Activated naive CD4-positive, alpha-beta T cell treated with anti-CD3 and anti-CD28 coated beads for 36 hours (primary cell): ENCODE measurements at places on chromosomes 12 and 14. TPM values are rescaled to one million over a fixed set of nuclear protein-coding genes. Genes with fewer than 3 reads are reported as not detected.

ACSM4 gene
- not detected for total RNA-seq

CLEC1B gene
- total RNA-seq: not detected

DHRS2 gene
- 0.17 TPM for total RNA-seq

GRCh38 chr12:109572506-109572845 lies 828 bp downstream of the MMAB start:
- H3K27ac ChIP-seq: peak overlapping the region; percentile 90
- peak overlapping the region; percentile 92 for H3K4me3 ChIP-seq
- no peak for DNase-seq

- no peaks in the 10 kb centered on the region for H3K36me3 ChIP-seq
- DNase-seq: no peak
These were observed 2.4 kb downstream of the MYL2 start for GRCh38 chr12:110917961-110918360.

GRCh38 chr14:75518625-75519024 lies 3.6 kb upstream of the BATF start:
- H3K4me3 ChIP-seq: no peak overlapping the region
- peak; percentile 79 for DNase-seq
- H3K4me1 ChIP-seq: peaks cover 56% of the 10 kb centered on the region
- no peaks in the 10 kb centered on the region for H3K27me3 ChIP-seq
- H3K36me3 ChIP-seq: peaks cover 16% of the 10 kb centered on the region
- H3K27ac ChIP-seq: no peak overlapping the region
